ELF-1 (cell line): ENCODE measurements at places on chromosomes 1 and 21.
A peak's percentile ranks its signal among the peaks of the same experiment; 100 is the strongest.

DNA sequence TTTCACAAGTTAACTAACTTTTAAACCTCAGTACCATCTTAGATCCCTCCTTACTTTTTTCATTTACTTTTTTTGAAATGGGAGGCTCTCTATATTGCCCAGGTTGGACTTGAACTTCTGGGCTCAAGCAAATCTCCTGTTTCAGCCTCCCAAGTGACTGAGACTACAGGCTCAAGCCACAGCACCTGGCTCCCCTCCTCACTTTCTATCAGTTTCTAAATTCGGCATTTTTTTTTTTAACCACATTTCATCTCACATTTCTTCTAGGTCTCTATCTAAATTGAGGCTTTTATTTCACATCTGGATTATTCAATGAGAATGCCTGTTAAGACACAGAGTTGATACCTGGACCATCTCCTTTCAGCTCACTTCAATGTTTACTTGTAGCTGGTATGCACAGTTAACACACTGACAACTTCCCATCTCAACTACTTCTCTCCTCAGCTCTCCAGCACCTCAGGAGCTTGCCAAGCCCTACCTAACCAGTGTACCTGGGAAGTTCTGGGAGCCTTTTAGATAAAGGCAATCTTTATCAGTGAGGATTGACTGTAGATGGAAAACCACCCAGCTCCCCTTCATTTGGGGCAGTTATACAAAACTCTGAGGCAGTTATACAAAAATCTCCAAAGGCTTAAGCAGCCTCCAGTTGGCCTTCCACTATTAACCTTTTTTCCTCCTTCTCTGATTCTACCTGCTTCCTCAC, 3.4 kb downstream of the USP33 start:
- no peak for DNase-seq

GRCh38 chr1:27113861-27114260, 41.1 kb downstream of the SLC9A1 start:
- DNase-seq = no peak

- DNase-seq = no peak
These were observed 8.4 kb downstream of the SLC35F3 start for GRCh38 chr1:233912909-233913308.

DNA sequence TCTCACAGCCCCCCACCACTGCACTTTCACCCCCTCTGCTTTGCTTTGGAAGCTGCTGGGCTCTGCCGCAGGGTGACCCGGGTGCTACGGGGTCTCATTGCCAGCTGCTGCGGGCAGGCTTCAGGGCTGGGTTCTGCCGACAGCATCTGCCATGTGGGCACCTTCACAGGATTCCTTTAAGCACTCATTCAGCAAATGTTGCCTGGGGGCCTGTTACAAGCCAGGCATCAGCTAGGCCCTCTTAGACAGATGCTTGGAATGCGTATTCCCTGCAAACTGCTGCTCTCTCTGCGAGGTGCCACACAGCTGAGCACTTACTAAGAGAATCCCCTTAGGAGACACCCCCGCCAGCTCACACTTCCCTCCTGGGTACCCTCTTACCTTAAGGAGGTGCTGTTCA, 29.2 kb downstream of the COL16A1 start:
- DNase-seq = peak; percentile 64

GRCh38 chr1:211329764-211330201, 3.1 kb downstream of the TRAF5 start:
- DNase-seq = peak; percentile 69

DNA sequence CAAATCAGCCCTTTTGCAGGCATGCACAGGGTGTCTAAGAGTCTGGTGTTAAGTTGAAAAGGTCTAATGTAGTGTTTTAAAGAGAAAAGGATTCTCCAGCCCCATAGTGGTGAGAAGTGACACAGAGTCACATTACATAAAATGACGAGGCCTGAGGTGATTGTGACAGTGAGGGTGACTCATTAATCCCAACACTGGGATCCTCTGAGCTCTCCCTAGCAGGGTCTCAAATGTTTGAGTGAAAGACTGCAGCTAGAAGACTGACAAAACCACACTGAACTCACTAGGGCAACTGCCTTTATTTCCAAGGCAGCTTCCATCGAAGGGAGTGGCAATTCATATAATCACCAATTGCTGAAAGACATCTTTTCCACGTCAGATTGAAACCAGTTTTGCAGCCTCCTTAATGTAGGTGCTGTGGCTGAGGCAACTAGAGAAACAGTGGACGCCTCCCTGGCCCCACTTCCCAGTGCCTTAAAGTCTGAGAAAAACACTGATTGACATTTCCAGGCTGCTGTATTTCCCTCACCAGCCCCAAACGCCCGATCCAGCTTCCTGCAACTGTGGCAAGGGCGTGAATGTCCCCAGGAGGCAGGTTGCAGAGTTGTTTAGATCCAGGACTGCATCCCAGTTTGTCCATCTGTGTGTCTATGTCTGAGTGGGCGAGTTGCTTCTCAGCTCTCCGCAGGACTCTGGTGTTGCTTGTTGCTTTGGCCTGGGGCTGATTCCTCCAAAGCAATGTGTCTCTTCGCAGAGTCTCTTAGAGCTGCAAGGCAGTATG, 81.4 kb downstream of the RUNX1 start:
- DNase-seq = peak; percentile 8

GRCh38 chr1:231252336-231252735, 11.3 kb downstream of the GNPAT start:
- DNase-seq = no peak

DNA sequence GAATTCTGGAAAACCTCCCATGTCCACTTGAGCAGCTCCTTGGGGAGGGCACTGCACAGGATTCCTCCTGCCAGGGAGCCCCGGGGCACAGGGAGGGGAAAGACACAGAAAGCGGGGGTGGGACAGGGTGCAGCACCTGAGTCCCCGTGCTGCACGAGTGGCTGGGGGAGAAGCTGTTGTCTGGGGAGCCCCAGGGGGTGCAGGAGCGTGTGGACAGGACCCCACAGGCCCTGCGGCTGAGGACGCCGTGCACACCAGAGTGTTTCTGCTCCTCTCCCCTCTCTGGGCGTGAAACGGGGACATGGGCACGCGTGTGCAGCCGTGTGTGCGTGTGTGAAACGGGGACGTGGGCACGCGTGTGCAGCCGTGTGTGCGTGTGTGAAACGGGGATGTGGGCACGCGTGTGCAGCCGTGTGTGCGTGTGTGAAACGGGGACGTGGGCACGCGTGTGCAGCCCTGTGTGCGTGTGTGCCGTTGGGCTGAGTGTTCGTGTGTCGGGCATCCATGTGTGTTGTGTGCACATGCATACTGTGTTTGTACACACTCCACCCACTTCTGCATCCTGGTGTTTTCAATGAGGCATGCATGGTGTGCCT, 21.9 kb downstream of the FAAP20 start:
- DNase-seq = no peak

GRCh38 chr21:35316933-35317332, 267.8 kb upstream of the RUNX1 start:
- DNase-seq = peak; percentile 12

GRCh38 chr1:99644279-99645004, 1.5 kb upstream of the PALMD start:
- DNase-seq = no peak
